ENCODE measurements at places on chromosomes 4 and X.

- peak; percentile 77 for DNase-seq
Observed at GRCh38 chr4:128385683-128386304, 98.2 kb upstream of the PGRMC2 start.

- DNase-seq, result no peak
Observed at GRCh38 chr4:55218041-55218440, 92.6 kb upstream of the KDR start.

DNA sequence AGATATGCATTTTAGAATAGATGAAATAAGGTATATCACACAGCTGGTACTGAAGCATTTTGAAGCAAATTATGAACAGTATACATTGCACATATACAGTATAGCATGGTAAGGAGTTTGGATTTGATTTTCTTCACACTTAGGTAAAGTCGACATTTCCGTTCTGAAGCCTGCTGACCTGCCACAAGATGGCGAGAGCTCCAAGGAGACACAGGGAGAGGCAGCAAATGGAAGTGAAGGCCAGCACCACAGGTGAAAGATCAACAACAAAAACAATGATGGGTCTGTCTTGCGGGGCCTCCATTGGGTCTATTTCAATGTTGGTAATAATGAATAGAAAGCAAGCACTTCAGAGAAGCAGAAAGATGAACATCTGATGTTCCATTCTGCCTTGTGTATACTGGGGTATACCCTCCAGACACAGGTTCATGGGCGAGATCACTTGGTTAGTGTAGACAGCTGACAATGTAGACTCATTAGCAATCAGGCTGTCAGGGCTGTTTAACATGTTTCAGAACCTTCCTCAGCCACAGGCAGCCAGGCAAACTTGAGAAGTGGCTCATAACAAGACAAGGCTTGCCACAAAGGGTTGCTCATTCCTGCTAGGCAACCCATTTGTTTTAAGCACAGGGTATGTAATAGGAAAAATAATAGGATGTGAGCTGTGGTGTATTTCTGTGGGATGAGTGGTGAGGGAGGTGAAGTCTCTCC lies 21.4 kb upstream of the NOX1 start:
- DNase-seq, result peak; percentile 12

DNA sequence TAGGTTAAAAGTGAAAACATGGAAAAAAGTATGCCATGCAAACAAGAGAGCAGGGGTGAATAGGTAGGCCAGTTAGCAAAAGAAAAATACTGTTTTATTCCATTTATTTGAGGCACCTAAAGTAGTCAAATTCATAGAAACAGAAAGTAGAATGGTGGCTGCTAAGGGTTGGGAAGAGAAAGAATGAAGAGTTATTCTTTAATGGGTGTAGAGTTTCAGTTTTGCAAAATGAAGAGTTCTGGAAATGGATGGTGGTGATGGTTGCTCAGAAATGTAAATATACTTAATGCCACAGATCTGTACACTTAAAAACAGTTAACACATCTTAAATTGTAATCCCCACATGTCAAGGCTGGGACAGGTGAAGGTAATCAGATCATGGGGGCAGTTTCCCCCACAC lies 29.7 kb downstream of the PARM1 start:
- no peak for DNase-seq

GRCh38 chr4:27006646-27007045 lies 146.0 kb downstream of the STIM2 start:
- no peak for DNase-seq

- DNase-seq, result peak; percentile 60
Observed at GRCh38 chr4:145278341-145279121, 98.1 kb upstream of the OTUD4 start.

DNA sequence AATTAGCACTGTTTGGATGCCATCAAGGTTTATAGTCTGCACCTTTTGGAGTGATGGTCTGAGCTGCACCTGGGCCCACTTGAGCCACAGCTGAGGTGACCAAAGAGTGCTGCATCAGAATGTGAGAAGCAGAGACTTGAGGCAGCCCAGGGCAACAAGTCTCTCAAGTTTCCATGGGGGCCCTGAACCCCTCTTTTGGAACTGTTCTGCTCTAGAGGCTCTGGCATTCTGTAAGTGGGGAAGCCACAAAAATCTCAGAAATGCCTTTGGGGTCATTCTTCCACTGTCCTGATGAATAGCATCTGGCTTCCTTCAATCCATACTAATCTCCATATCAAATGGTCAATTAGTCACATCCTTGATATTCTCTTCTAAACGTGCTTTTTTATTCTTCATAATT lies 298.4 kb upstream of the MAOA start:
- DNase-seq, result no peak

DNA sequence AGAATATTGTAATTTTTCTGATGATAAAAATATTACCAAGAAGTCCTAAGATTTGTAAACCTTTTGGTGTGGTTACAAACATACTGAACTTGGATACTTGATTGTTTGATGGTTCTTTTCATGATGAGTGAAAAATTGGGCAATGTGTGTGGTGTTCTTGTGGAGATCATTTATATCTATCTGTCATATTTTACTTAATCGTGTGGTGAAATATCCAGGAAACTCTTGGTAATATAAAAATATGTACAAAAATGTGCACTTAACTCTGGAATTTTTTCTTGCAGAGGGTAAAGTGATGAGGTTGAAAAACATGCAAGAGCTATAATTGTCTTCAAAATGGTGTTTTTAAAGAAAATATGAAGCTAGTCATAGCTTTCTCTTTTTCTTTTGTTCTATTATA lies 2.8 kb downstream of the DCUN1D4 start:
- peak; percentile 44 for DNase-seq

GRCh38 chr4:169100670-169101101 lies 90.6 kb upstream of the CBR4 start:
- DNase-seq, result no peak

DNA sequence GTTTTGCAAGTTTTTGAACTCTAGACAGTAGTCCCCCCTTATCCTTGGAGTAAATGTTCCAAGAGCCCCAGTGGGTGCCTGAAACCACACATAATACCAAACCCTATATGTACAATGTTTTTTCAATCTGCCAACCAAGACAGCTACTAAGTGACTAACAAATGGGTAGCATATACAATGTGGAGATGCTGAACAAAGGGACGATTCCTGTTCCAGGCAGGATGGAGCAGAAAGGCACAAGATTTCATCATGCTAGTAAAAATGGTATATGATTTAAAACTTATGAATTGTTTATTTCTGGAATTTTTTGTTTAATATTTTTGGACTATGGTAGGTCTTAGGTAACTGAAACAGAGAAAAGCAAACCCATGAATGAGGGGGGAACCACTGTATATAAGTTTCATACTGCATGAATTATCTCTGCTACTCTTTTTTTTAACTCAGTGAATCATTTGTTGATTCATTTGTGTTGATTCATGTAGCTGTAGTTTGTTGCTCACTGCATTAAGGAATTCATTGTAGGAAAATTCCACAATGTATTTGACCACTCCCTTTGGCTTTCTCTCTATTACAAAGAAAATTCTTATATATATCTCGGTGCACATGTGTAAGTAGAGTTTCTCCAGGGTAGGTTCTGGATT lies 21.9 kb upstream of the ANXA3 start:
- peak; percentile 65 for DNase-seq

GRCh38 chr4:90670183-90670582 lies 543.0 kb downstream of the CCSER1 start:
- no peak for DNase-seq

DNA sequence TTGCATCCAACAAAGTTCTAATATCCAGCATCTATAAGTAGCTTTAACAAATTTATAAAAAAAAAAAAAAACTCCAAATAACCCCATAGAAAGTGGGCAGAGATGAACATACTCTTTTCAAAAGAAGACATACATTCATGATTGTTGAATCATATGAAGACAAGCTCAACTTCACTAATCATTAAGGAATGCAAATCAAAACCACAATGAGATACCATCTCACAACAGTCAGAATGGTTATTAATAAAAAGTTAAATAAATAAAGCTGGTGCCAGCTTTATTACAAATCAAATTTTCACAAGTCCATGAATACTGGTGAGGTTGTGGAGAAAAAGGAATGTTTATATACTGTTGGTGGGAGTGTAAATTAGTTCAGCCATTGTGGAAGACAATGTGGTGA lies 592.0 kb downstream of the IQCM start:
- peak; percentile 89 for DNase-seq

- DNase-seq, result no peak
Observed at GRCh38 chr4:74397748-74398426, 32.9 kb downstream of the EREG start.

GRCh38 chrX:69319376-69319775 lies 154.1 kb upstream of the PJA1 start:
- no peak for DNase-seq

GRCh38 chr4:87745064-87745807 lies 54.1 kb upstream of the IBSP start:
- peak; percentile 4 for DNase-seq

DNA sequence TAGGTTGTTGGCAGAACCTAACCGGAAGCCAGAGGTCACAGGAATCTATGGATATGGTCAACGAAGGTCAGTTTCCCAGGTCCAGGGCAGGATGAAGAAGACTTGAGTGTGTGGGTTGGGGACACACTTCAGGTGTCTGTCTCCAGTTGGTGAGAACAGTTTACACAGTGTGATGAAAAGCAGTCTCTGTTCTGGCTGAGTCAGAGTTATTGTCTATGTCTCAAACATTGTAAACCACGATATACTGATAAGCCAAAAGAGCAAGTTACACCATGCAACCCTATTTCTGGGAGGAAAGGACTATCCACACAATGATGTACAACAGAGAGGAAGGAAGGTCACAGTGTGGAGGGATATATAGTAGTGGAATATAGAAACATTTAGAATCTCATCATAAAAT lies 187.1 kb upstream of the C1QTNF7 start:
- peak; percentile 47 for DNase-seq

- DNase-seq, result no peak
Observed at GRCh38 chr4:101136373-101137370, 210.7 kb downstream of the PPP3CA start.

GRCh38 chr4:73620115-73620792 lies at the start of gene RASSF6:
RASSF6 (minus strand) TSS chr4:73620436; CDS start chr4:73611795, 8,641 bp downstream.
- no peak for DNase-seq

GRCh38 chr4:182823576-182823975 lies 93.6 kb downstream of the DCTD start:
- no peak for DNase-seq

DNA sequence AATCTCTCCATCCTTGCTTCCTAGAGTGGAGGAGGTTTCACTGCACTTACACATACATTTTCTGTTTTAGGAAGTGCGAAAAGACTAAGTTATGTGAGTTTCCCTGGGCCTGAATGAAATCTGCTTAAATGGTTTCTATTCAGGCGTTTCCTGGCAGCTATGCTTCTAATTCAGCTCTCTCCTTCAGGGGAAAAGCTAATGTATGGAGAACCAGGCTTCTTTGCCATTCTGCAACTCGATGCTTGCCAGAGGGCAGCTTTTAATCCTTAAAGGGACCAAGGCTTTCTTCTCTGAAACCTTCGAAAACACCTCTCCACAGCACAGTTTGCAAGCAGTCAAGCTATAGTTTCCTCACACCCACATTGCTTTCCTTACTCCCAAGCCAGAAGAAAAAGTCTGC lies 89.5 kb upstream of the ARX start:
- no peak for DNase-seq

GRCh38 chrX:46814966-46815365 lies 21.9 kb upstream of the RP2 start:
- no peak for DNase-seq

- peak; percentile 70 for DNase-seq
Observed at GRCh38 chr4:61666244-61666643, 466.1 kb downstream of the ADGRL3 start.

DNA sequence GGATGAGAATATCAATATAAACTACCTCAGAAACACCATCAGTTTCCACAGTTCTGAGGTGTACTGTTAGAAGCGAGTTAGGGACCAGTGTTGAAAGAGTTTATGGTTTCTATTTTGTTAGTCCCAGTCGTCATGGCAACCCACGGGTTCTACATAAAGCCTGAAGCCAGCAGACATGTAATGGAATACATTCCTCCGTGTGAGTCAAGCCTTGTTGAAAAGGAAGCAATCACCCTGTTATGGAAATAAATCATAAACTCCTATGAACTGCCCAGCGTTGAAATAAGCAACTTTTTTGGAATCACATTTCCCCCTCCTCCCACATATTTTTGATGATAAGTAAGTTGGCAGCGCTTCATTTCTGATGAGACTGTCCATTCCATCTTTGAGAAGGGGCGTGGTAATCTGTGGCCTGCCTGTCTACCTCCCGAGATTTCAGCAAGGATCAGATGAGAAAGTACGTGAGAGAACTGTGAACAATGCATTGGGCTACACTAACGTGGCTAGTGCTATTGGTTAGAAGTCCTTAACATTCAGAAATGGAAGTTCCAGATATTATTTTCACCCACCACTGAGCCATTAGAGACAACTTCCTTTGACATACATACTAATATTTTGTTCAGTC lies 40.4 kb upstream of the PDHA1 start:
- peak; percentile 91 for DNase-seq

- no peak for DNase-seq
Observed at GRCh38 chr4:78513411-78513975, 38.1 kb upstream of the ANXA3 start.

DNA sequence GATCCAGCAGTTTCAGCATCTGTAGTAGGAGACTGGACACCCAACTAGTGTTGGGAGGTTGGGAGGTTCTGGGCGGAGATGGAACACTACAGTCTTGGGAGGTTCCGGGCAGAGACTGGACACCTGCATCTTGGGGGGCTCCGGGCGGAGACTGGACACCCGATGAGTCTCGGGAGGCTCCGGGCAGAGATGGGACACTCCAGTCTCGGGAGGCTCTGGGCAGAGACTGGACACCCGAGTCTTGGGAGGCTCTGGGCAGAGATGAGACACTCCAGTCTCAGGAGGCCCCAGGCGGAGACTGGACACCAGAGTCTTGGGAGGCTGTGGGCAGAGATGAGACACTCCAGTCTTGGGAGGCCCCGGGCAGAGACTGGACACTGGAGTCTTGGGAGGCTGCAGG lies 29.5 kb upstream of the LANCL3 start:
- DNase-seq, result no peak

GRCh38 chr4:88531549-88531948 lies 8.0 kb upstream of the PYURF start:
- peak; percentile 14 for DNase-seq

GRCh38 chrX:17563076-17563475 lies 174.2 kb upstream of the SCML1 start:
- no peak for DNase-seq

GRCh38 chr4:183532821-183533220 lies 28.0 kb downstream of the ING2 start:
- peak; percentile 54 for DNase-seq

DNA sequence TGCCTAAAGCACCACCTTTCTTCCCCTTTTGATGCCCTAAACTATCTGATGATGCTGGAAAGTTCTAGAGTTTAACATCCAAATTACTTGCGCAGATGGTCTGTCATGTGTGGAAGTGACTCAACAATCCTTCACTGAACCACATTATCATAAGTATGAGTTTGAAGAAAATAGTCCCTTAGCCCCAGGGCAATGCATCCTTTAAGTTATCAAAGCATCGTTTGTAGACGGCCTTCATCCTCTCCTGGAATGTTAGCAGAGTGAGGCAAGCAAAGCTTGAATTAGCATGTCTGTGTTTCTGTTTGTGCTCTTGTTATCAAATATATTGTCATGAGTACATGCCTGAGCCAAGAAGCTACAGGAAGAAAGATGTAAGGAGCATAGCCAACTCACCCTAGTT lies 570.9 kb downstream of the MID1IP1 start:
- DNase-seq, result no peak

GRCh38 chr4:40586034-40586433 lies 43.6 kb downstream of the RBM47 start:
- DNase-seq, result no peak

All from fibroblast of skin of back (primary cell).